Activated T-helper 1 cell treated with Interleukin-2 at 50 U/mL for 16 hours (primary cell): ENCODE measurements at places on chromosomes 2 and 18.

GRCh38 chr2:238093181-238094140 lies 6.7 kb upstream of the ESPNL start:
- no peak for DNase-seq

GRCh38 chr2:191537921-191538320 lies 140.0 kb upstream of the NABP1 start:
- DNase-seq: no peak

DNA sequence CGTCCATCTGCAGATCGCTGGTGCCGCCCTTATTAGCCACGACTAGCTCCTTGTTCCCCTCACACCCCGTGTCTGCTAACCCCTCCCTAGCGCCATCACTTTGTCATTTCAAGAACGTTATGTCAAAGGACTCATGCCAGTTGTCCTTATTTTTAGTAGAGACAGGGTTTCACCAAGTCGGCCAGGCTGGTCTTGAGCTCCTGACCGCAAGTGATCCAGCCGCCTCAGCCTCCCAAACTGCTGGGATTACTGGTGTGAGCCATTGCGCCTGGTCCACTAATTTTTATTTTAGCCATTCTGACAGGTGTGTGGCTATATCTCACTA lies 138.9 kb upstream of the HDAC4 start:
- no peak for DNase-seq

DNA sequence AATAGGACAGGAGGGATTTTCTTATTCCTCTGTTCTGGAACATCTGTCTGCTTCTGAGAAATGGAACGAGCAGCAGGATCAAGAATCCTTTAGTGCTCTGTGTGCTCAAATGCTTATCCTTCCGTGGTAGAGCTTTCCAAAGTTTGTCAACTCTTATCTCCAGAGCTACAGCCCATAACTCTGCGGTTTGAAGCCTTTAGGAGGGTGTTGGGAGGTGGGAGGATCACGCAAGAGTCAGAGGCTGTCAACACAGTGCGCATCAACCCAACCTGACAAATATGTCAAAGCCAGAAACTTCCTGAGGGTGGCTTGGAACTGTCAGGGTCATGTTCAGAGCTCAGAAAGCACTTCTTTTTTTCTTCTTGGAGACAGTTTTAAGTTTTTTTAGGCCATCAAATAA lies 95.9 kb downstream of the CRIM1 start:
- DNase-seq: no peak

DNA sequence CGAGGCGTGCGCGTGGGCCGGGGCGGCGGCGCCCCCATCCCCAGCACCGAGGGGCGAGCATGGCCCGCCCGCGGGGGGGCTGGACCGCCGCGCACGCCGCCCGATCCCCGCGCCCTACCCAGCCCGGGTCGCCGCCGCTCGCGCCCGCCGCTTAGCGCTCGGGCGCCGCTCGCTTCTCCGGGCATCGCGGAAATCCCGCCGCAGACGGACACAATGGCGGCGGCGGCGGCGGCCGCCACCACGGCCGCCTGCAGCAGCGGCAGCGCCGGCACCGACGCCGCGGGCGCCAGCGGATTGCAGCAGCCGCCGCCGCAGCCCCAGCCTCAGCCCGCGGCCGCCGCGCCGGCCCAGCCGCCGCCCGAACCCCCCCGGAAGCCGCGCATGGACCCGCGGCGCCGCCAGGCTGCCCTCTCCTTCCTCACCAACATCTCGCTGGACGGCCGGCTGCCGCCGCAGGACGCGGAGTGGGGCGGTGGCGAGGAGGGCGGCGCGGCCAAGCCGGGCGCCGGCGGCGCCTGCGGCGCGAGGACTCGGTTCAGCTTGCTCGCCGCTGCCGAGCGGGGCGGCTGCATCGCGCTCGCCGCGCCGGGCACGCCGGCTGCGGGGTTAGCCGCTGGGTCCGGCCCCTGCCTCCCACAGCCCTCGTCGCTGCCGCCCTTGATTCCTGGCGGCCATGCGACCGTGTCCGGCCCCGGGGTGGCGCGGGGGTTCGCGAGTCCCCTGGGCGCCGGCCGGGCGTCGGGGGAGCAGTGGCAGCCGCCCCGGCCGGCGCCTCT lies 453 bp downstream of the CABLES1 start:
- no peak for DNase-seq

- DNase-seq: no peak
Observed at GRCh38 chr2:59077981-59078531, 836.9 kb upstream of the FANCL start.

DNA sequence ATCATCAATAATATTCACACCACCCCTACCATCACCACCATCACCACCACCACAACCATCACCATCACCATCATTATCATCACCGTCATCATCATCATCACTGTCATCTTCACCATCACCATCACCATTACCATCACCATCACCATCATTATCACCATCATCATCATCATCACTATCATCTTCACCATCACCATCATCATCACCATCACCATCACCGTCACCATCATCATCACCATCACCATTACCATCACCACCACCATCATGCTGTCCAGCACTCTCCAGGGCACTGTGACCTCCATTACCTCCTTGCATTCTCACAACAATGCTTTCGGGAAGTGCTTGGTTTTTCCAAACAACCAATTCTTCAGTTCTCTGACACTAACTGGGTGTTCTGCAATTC lies 13.1 kb upstream of the TEX44 start:
- no peak for DNase-seq

GRCh38 chr2:215409331-215410127 lies 26.3 kb downstream of the FN1 start:
- DNase-seq: no peak

GRCh38 chr2:4718777-4719176 lies 973.4 kb upstream of the SOX11 start:
- no peak for DNase-seq

DNA sequence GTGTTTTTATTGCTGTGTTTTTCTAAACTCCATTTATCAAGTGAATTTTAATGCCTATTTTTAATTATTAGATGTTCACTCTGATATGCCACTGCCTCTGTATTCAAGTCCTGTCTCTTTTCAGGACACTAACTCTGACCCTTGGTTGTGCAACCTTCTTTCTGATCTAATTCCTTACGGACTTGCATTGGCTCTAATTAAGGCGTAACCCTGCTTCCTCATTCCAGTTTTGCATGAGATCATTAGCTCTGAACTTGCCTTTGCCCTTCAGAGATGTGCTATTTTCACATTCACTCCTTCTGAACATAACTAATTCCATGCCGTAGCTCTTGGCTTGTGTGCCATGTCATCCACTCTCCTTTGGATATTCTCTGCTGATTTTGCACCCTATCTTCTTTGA lies 162.5 kb upstream of the TMEFF2 start:
- no peak for DNase-seq

GRCh38 chr18:8065773-8066172 lies 498.7 kb downstream of the PTPRM start:
- DNase-seq: no peak

- DNase-seq: no peak
Observed at GRCh38 chr2:236872981-236873380, 212.7 kb upstream of the COPS8 start.
